ENCODE measurements at places on chromosomes 6 and 20. TPM values are rescaled to one million over a fixed set of nuclear protein-coding genes. Genes with fewer than 3 reads are reported as not detected.

DNA sequence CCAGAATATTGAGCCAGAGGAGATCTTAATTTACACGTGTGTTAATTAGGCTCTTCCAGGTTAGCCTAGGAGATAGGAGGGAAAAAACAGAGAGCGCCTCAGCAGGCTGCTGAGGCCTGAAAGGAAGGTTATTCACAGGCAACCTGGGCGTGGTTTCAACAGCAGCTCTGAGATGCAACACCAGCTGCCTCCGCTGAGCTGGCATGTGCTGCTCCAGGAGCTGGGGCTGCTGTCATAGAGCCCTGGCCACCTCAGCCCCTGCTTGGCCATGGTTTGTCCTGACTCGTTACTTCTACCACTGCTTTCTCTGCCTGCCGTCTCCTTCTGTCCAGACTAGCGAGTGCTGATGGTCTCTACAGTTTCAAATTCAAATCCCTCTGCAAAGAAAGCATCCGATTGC, 32.4 kb upstream of the RPP40 start:
- no peak for DNase-seq
- H3K4me1 ChIP-seq: no peaks in the 10 kb centered on the region
- H3K36me3 ChIP-seq: no peaks in the 10 kb centered on the region
- peaks cover 6% of the 10 kb centered on the region for H3K27me3 ChIP-seq
- no peak overlapping the region for H3K4me3 ChIP-seq

- no peak overlapping the region for H3K4me3 ChIP-seq
- no peaks in the 10 kb centered on the region for H3K4me1 ChIP-seq
- no peak for DNase-seq
- H3K27ac ChIP-seq: no peak overlapping the region
- no peaks in the 10 kb centered on the region for H3K36me3 ChIP-seq
- no peaks in the 10 kb centered on the region for H3K27me3 ChIP-seq
Measured at GRCh38 chr20:3697588-3698305, 14.7 kb downstream of the SIGLEC1 start.

DNA sequence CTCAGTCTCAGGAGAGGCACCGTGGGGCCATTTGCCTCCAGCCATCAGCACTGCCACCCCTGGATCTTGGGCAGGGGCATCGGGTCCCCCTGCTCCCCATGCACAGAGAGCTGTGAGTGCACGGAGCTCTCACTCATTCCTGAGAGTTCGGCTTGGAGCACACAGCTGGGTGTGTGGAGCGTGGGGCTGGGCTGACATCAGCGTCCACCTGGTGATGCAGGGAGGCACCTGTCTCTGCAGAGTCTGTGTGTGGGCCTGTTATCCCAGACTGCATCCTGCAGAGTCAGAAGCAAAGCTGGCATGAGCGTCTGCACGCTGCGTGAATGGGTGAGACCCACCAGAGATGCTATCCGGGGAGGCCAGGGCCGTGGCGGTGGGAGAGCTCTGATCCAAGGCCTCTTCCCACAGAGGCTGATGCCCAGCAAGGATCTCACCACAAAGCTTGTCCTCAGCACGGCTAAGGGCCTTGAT, 248.8 kb upstream of the AFDN start:
- H3K4me1 ChIP-seq: no peaks in the 10 kb centered on the region
- no peak for DNase-seq
- peaks cover 3% of the 10 kb centered on the region for H3K27me3 ChIP-seq
- no peak overlapping the region for H3K4me3 ChIP-seq

GRCh38 chr6:32883789-32884188, 29.8 kb downstream of the PSMB9 start:
- no peak overlapping the region for H3K4me3 ChIP-seq
- no peaks in the 10 kb centered on the region for H3K36me3 ChIP-seq
- no peaks in the 10 kb centered on the region for H3K4me1 ChIP-seq
- H3K27ac ChIP-seq: no peak overlapping the region
- no peak for DNase-seq

GRCh38 chr6:64691064-64691463, 1016.0 kb downstream of the EYS start:
- no peak for DNase-seq
- no peaks in the 10 kb centered on the region for H3K36me3 ChIP-seq
- H3K27me3 ChIP-seq: no peaks in the 10 kb centered on the region
- no peaks in the 10 kb centered on the region for H3K4me1 ChIP-seq
- H3K27ac ChIP-seq: no peak overlapping the region

DNA sequence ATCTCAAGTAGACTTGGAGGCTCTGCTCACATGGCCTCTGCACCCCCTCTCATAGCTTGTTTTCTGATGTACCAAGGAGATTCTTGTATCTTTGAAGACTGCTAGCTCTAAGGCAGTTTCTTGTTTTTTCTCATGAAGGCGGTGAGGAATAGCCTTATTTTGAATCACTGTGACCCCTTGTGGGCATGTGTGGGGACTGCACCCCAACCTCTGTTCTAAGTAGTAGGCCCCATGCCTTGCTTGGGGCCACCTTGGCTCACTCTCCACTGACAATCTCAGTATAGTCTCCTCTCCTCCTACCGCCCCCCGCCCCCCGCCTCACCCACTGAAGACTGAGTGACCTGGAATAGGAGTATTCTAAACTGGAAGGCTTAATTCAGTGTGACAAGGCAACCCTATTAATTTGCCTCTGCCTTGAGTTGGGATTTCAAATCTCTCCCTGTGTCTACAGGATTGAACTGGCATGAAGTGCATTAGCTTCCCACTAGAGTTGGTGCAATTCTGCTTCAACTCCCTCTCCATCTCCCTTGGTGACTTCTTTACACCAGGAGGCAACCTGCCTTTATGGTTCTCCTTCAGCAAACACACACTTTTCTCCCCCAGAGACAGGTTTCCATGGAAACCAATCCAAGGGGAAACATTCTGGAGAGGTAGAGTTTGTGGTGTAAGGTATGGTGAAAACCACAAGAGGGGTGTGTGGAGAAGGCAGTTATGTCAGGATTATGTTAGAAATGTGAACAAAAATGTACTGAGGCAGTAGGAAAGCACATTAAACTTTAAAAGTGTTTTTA, 75.4 kb upstream of the ECI2 start:
- no peaks in the 10 kb centered on the region for H3K4me1 ChIP-seq
- no peaks in the 10 kb centered on the region for H3K36me3 ChIP-seq
- no peak overlapping the region for H3K27ac ChIP-seq
- H3K27me3 ChIP-seq: peaks cover 8% of the 10 kb centered on the region

The NEURL2 gene
- 1.9 TPM for total RNA-seq
